ENCODE measurements at places on chromosomes 1 and 21.
A peak's percentile ranks its signal among the peaks of the same experiment; 100 is the strongest.

DNA sequence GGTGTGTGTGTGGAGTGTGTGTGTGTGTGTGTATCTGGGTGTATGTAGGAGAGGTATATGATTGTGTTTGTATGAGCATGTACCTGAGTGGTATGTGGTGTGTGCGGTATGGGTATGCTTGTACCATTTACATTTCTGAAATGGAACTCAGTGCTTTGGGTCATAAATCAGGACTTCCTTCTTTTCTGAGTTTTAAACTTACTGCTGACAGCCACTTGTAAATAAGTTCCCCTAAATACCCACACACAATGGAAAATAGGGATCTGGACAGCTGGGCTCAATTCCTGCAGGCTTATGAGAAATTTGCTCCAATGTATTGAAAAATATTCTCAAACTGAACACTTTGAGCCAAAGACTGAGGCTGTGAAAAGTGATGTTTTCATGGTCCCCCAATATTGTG, 293.6 kb downstream of the HLX start:
- DNase-seq, result no peak

DNA sequence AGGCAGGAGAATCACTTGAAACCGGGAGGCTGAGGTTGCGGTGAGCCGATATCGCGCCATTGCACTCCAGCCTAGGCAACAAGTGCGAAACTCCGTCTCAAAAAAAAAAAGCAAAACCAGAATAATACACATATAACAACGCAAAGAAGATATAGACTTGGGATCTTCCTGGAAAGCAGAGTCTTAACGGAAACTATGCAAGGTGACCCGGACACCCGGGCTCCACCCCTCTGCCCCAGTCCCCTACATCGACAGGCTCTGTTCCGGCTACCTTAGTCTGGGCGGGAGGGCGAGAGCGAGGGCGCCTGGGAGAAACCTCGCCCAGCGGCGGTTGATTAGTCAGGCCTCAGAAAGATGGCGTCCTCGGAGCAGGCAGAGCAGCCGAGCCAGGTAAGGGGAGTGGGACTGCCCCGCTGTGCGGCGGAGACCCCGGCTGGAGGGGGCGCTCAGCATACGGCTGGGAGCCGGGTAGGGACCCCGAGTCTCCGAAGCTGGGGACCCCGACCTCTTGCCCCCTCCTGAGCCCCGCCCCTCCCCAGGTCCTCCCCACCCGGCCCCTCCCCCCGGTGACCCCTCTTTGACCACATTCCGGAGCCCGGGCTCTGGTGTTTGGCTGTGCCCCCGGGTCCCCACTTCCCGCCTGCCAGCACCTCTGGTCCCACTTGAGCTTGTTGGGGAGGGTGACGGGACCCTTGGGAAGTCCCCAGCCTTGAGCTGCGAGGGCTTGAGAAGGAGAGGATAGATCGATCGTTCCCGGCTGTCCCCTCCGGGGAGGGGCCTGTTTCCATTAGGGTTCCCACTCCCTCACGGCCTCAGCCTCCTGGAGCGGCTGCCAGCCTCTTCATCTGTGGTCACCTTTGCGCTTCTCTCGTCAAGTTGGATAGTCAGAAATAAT, at the start of gene PEX14:
PEX14 (plus strand) TSS at position 338 of the 895 bp plus-strand sequence; CDS start at position 355, 17 bp downstream.
- DNase-seq, result peak; percentile 86

- no peak for DNase-seq
Observed at GRCh38 chr1:63984930-63985290, 211.1 kb downstream of the ROR1 start.

GRCh38 chr1:222631611-222632208, 13.8 kb downstream of the MIA3 start:
- no peak for DNase-seq

DNA sequence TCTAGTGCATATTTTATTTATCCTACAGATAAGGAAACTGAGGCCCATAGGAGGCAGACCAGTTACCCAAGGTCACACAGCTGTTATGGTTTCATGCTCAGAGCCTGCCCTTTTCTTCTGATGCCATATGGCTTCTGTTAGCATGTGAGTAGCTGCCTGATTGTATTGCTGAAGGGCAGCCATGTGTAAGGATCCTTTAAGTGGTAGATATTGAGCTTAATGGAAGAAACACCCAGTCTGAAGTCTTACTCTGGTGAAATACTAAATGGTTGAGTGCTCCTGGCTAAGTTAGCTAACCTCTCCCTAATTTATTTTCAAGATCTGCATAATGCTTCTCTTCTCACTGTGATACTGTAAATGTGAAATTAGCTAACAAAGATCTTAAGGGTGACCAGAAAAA, 30.9 kb downstream of the ADAMTS5 start:
- no peak for DNase-seq

DNA sequence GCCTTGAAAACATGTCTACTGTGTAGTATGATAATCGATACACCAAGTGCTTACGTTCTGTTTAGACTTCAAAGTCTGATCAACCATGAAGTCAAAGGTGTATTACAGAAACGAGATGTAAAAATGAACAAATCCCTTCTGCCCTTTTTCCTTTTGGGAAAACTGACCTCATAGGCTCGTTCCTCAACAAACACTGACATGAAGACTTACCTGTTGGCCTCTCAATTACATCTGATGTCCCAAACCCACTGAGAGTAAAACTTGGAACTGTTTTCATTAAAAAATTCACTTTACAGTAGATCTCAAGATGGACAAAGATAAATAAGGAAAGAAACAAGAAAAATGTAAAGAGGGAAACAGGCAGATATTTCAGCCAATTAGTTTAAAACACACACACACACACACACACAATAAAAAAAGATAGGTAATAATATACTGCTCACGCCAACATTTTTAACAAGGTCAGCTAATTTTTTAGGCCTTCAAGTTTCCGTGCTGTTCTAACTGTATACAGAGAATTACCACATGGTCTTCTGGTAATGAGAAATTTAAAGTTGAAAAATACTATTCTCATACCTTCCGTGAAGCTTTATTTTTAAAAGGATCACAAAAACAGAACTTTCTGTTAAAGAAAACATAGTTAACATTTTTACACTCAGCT, 2.1 kb downstream of the HMGN1 start:
- no peak for DNase-seq

GRCh38 chr21:33308586-33309490, 15.9 kb upstream of the IFNAR1 start:
- no peak for DNase-seq

GRCh38 chr1:3664700-3665375, 12.5 kb downstream of the TP73 start:
- no peak for DNase-seq

- DNase-seq, result no peak
Observed at GRCh38 chr1:40855513-40855912, 6.7 kb downstream of the CITED4 start.

DNA sequence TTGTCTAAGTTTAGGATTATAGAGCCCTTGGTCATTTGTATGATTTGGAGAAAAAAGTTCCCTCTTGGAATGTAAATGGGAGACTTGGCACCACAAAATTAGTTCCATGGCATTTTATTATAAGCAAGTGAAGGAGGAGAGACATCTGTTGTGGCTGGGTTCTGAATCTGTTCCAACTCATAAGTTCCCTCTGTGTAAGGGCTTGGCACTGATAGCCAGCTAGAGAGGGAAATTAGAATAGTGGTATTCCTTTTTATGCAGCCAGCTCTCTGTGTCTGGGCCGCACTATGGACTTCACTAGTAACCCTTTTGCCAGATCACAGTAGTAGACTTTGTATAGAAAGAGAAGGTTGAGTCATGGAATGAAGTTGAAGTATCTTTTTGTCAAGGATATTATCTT, 31.1 kb downstream of the GNAI3 start:
- no peak for DNase-seq

- DNase-seq, result no peak
Observed at GRCh38 chr1:91732291-91733107, 153.5 kb downstream of the TGFBR3 start.

DNA sequence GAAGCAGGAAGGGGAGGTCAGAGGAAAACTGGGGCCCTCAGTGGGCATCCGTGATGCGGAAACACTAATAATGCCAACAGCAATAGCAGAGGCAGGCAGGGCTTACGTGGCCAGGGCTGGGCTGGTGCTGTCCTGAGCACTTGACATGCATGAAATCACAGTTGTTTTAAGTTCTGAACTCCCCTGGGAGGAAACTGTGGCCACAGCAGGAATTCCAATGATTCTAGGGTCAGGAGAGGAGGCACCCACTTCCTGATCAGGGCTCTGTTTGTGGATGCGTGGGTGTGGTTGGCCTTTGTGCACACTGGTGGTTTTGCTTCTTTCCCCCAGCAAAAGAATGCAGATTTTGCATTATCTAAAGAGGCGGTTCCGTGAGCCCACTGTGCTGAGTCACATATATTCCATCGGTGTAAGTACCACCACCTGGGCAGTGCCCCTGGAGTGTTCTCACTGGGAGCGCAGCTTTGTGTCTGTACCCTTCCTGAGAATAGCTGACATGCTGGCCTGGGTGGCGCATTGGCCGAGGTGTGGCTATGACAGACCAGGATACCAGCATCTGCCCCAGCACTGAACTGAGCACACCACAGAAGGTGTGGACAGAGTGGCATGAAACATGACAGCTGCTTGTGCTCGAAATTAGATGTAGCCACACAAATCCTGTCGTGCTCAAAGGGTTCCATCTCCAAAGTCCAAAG, 71.0 kb downstream of the PDE9A start:
- no peak for DNase-seq

GRCh38 chr1:226355016-226355415, 46.1 kb upstream of the LIN9 start:
- DNase-seq, result no peak

GRCh38 chr1:243261390-243261789, 5.5 kb downstream of the SDCCAG8 start:
- DNase-seq, result no peak

DNA sequence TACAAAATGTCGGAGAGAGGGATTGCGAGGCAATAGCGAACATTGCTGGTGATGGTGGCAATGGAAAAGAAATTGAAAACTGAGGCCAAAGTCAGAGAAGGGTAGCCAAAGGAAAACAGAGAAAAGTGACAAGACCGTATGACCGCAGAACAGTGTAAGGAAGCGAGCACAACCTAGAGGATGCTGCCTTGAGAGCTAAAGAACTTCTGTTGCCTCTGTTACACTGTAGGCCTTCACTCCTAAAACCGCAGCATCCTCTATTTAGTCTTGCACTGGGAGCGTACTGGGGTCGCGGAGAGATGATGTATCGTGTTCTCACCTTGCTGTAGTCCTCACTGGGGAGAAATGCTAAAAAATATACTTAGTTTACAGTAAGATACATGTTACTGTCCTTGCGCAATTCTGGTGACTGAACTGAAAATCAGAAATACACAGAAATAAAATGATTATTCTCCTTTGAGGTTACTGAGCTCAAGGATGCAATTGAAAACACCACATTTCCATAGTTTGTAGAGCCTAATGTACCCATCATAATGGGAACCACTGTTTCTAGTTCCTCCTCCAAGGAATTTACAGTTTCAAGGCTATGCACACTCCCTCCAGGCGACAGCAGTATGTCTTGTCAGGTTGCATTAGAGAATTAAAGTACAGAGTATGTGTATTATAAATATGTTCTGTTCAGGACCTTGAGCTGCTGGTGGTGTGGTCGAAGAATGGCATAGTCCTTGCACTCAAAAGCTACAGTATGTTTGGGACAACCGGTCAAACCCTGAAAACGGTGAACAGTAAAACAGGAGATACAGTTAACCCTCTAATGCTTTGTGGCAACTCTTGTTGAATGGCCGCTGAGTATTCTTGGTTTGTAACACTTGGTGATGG, 1.3 kb downstream of the NEK7 start:
- no peak for DNase-seq

DNA sequence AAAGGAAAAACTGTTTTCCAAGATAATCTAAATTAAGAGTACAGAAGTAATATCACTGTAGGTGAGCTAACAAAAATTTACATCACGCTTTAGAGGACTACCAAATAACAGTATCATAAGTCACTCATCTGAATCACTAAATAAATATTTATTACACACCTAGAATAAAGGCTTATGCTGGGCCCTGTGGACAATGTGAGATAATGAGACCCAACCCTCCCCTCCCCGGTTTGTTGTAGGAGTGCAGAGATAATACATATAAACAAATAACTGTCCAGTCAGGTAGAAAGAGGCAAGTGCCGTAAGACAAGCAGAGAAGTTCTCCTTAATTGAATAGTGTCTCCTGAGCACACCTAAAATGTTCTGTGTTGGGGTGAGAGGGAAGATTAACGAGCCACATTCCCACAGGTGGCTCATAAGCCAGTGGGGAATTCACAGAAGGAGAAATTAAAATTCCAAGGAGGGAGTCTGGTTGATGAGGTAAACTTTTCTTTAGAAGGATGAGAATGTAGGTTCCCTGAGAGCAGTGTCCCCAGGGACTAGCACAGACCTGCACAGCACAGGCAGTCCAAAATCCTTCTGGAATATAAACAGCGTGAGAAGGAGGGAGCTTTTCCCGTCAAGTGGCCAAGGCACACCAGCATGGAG, 241.4 kb downstream of the NFIA start:
- no peak for DNase-seq

DNA sequence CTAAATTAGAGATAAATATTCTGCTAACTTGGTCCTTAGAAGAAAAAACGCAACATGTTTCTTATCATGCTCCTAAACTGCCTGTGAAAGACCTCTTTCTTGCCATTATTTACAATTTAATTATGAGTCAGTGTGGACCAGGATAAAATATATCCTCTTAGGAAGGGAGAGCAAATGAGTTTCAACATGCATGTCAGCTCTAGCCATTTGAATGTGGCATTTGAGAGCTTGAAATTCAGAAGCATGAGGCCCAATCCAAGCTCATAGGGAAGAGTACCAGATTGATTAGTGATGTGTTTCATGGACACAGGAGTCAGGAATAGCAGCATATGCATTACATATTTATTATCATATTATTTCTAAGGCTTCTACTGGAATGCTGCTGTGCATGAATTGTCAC, 39.3 kb downstream of the TBX15 start:
- no peak for DNase-seq

- no peak for DNase-seq
Observed at GRCh38 chr1:217010253-217010652, 287.0 kb upstream of the ESRRG start.

DNA sequence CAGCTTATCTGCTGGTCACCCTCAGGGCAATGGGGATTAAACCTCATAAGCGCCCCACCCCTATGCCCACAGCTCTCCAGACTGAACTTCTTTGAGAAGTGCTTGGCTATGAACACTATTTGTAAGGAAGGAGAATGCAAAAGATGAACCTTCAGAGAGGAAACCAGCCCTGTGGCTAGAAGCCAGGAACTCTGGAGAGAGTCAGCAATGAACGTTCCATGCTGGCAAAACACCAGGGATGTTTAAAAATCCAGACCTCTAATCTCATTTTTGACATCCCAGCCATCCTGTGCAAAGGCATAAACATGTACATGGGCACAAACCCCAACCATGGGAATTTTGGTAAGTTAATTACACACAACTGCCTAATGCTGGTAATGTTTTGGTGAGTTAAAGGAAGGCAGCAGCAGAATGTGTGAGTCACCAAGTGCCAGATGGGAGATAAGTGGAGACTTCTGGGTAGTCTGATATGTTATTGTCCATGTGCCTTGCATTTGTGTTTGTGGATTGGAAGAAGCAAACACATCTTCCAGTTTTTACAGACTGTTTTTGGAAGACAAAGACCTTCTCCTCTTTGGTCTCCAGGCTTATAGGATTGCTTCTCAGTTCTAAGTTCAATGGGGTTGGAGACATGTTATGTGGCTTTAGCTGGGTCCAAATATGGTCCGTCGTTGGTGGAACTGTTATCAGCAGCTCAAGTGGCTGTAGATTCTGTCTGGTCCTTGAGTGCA, 174.1 kb upstream of the ETV3 start:
- no peak for DNase-seq

All from head of caudate nucleus (tissue), 42 donors.